ENCODE measurements at places on chromosomes 1 and 21.

DNA sequence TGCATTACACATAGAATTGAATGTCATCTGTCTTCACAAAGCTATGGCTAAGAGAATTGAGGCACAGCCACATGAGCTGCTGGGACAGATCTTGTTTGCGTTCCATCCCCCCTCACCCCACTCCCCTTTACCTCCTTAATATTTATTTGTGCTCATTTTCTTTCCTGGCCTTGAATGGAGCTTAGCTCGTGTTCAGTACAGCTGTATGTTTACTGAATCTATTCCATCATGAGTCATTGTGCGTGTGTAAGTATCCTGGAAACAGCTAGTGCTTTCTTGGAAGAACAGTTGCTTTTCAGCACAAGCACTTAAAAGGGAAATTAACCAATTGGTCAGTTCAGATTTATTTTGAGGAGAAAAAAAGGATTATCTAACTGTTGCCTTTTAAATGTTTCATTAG is 14.7 kb downstream of the PROX1 start:
- DNase-seq = no peak

GRCh38 chr21:32463889-32464300 is 51.4 kb downstream of the EVA1C start:
- no peak for DNase-seq

- no peak for DNase-seq
Measured at GRCh38 chr1:99755664-99756063, 10.8 kb downstream of the FRRS1 start.

DNA sequence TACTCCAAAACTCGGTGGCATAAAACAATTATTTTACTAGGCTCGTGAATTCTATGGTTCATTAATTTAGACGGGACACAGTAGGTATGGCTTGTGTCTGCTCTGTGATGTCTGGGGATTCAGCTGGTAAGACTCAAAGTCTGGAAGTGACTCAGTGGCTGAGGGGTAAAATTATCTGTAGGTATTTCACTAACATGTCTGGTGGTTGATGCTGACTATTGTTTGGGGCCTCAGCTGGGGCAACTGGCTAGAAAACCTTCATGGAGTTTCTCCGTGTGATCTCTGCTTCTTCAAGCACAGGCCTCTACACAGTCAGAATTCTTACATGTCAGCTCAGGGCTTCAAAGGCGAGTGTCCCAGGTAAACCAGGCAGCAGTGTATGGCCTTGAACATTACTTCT is 41.2 kb upstream of the KLF17 start:
- DNase-seq = no peak

DNA sequence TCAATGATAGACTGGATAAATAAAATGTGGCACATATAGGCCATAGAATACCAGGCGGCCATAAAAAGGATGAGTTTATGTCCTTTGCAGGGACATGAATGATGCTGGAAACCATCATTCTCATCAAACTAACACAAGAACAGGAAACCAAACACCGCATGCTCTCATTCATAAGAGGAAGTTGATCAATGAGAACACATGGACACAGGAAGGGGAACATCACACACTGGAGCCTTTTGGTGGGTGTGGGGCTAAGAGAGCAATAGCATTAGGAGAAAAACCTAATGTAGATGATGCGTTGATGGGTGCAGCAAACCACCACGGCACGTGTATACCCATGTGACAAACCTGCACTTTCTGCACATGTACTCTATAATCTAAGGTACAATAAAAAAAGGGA is 883.4 kb upstream of the PRMT6 start:
- no peak for DNase-seq

DNA sequence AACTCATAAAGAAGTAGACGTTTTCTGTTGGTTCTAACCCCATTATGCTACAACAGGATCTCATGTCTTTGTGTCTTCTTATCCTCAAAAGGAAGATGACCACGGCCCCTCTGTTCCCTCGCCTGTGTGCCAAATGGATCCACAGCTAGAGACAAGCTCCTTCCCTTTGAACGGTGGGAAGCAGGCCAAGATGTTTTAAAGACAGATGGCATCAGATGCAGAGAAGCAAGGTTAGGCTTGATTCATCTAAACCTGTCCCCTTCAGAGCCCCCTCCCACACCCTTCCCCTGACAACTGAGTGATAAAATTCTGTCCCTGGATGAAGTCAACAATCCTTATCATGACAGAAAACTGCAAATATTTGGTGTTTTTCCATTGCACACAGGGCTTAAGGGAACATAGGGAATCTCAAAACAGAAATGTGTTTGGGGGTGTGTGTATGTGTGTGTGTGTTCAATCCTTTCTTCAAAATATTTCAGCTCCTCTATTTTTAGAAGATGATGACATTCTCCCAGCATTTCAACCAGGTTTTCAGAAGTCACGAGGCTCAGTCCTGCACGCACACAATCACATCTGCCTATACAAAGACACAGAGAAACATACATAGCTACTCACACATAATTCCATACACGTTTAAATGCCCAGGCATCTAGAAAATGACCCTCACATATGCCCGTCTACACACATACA is 27.8 kb upstream of the FMOD start:
- no peak for DNase-seq

Measured in HuH-7.5 (cell line).